H1 (cell line): ENCODE measurements at places on chromosomes 2 and 18.

GRCh38 chr18:58241877-58242276, 197.9 kb downstream of the NEDD4L start:
- no peak for DNase-seq
- H3K27me3 ChIP-seq: no peaks in the 10 kb centered on the region
- H3K4me1 ChIP-seq: peaks cover 6% of the 10 kb centered on the region
- no peak overlapping the region for H3K4me3 ChIP-seq

GRCh38 chr2:174901075-174901474, 104.1 kb downstream of the CHN1 start:
- no peaks in the 10 kb centered on the region for H3K36me3 ChIP-seq
- H3K27ac ChIP-seq: peak overlapping the region; percentile 51; the same call in 1 of the 2 replicates
- DNase-seq: no peak
- no peak overlapping the region for H3K4me3 ChIP-seq

DNA sequence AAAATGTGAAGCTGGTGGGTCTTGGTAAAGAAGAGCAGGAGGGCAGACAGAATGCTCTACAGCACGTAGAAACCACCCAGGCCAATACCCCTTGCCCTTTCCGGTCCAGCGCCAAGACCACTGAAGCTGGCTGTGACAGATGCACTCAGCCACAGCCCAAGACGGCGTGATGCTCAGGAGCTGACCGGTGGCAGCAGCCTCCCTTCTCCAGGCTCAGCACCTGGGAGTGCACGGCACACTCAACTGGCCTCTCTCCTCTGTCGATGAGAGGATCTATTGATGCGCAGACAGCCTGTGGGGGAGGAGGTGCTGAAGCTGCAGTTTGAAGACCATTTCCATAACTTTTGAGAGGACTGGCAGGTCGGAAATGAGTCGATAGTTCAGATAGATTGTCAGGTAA, 141.0 kb upstream of the MYT1L start:
- no peak for DNase-seq
- no peak overlapping the region for H3K4me3 ChIP-seq
- no peaks in the 10 kb centered on the region for H3K36me3 ChIP-seq
- no peaks in the 10 kb centered on the region for H3K27me3 ChIP-seq

- DNase-seq: no peak
- H3K27me3 ChIP-seq: no peaks in the 10 kb centered on the region
- H3K4me1 ChIP-seq: no peaks in the 10 kb centered on the region
- no peaks in the 10 kb centered on the region for H3K36me3 ChIP-seq
- H3K4me3 ChIP-seq: no peak overlapping the region
- no peak overlapping the region for H3K27ac ChIP-seq
Observed at GRCh38 chr2:240397542-240397916, 37.9 kb upstream of the GPC1 start.

- no peaks in the 10 kb centered on the region for H3K36me3 ChIP-seq
- H3K4me1 ChIP-seq: peaks cover 15% of the 10 kb centered on the region
- H3K27me3 ChIP-seq: peaks cover 51% of the 10 kb centered on the region
- peak overlapping the region; percentile 42 for H3K4me3 ChIP-seq
- H3K27ac ChIP-seq: no peak overlapping the region
- peak; percentile 76 for DNase-seq
Observed at GRCh38 chr18:75211953-75212750, 1.6 kb downstream of the TSHZ1 start.
